ENCODE measurements at places on chromosomes 1 and 21.

DNA sequence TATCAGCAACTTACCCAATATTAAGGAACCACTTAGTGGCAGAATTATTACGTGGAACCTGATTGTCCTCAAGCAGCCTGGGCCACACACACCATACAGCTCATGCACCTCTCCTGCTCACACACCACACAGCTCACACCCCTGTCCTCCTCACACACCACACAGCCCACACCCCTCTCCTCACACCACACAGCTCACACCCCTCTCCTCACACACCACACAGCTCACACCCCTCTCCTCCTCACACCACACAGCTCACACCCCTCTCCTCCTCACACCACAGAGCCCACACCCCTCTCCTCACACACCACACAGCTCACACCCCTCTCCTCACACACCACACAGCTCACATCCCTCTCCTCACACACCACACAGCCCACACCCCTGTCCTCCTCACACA is 36.8 kb upstream of the LAMC2 start:
- no peak for DNase-seq

- no peak for DNase-seq
These were observed 70.7 kb downstream of the PRRX1 start for GRCh38 chr1:170734412-170735175.

GRCh38 chr1:157363660-157364140 is 188.6 kb downstream of the FCRL5 start:
- no peak for DNase-seq

GRCh38 chr1:156421062-156421938 is 52.3 kb downstream of the RHBG start:
- peak; percentile 42 for DNase-seq

DNA sequence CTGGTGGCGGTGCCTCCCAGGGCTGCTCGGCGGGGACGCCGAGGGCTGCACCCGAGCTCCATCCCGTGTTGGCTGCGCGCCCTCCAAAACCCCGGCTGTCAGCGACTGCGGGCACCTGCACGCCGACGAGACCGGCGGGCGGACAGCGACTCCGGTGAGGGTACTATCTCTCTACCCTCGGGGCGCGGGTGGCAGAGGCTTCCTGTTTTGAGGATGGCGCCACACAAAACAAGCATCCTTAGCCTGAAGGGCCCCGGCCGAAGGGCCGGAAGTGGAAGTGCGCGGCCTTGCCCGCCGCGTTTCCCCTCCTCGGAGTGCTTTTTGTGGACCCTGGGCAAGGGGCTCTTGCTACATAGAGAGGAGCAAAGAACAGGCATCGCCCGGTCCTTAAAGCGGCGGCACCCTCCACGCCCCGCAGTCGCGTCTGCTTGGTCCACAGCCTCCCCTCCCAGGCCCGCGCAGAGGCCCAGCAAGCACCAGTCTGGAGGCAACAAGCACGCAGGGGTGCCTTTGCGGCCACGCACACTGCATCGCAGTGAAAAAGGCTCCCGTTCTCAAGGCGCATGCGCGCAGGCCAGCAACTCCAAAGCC is 561 bp upstream of the COQ8A start:
- no peak for DNase-seq

DNA sequence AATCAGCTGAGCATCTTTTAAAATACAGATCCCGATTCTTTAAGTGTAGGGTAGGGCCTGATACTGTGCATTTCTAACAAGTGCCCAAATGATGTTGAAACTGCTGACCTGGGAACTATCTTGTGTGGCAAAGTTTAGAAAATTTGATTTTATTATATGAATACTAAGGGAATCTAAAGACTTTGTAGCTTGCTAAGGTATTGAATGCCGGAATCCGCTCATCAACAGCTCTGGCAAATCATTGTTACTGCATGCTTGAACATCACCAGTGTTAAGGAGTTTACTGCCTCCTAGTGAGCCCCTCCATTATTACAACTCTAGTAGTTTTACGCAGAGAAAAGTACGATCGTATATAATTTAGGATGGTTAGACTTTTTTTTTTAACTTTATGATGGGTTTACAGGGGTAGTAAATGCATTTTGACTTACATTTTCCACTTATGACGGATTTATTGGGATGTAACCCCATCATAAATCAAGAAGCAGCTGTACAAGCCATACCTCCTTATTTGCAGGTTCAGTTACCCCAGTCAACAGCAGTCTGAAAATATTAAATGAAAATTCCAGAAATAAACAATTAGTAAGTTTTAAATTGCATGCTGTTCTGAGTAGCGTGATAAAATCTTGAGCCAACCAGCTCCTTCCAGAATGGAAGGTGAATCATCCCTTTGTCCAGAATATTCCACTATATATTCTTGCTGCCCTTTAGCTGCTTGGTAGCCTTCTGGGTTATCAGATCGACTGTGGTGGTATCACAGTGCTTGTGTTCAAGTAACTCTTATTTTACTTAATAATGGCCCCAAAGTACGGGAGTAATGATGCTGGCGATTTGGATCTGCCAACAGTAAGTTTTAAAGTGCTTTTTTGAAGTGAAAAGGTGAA is 892 bp downstream of the TYW3 start:
- no peak for DNase-seq

- no peak for DNase-seq
These were observed 13.4 kb upstream of the FTCD start for GRCh38 chr21:46168659-46169386.

DNA sequence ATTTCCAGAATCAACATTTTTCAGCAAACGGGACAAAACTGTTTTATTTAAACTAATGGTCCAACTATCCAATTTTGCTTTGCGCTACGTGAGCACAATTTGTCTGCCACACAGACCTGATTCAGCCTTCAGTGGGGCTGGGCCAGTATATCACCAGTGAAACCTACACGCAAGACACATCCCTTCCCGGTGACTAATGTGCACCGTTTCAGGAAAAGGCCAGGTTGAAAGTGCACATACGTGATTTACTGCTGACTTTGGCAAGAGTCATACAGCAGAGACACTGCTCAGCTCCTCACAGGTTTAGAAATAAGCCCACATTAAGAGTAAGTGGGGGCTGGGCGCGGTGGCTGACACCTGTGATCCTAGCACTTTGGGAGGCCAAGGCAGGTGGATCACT is 5.1 kb upstream of the TMEM51 start:
- no peak for DNase-seq

GRCh38 chr1:204152310-204153044 is 633 bp upstream of the ETNK2 start:
- no peak for DNase-seq

GRCh38 chr21:45871616-45872236 is 109.8 kb upstream of the COL6A1 start:
- DNase-seq, result no peak

DNA sequence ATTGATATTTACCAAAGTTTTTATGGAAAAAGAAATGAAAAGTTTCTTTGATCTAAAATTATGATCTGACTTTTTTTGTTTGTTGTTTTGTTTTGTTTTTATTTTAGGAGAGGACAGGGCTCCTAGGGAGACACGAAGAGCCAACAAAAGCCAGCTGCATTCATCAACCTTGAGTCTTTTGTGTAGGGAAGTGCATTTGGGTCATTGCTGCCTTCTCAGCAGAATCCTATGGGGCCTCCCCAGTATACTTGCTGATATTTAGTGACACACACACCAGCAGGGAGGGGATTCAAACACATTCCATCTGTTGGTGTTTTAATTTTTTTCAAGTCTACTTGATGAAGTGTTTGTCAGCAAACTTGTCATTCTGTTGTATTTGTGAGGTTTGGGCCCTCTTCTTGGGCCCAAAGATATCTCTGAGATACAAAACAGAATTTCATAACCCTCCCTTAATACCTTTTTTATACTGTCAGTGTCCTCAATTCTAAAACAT is 203.5 kb downstream of the NTNG1 start:
- DNase-seq, result no peak

DNA sequence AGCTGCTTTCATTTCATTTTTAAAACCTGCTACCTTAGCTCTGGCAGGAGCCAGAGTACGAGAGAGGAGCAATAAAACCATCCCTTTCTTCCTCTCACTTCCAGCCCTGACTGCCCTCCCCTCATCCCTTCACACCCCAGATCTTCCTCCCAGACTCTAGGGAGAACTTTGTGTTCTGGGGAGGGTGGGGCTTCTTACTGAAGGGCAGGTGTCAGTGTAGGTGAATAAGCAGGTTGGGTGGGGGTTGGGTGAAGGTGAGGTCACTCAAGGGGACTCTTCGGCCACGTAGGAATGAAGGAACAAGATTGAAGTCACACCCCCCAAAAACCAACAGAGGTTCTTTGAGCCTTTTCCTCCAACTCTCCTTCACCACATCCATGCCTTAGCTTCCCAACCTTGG is 88.9 kb downstream of the CD58 start:
- DNase-seq, result no peak

- no peak for DNase-seq
These were observed 9.9 kb upstream of the TARS2 start for GRCh38 chr1:150477320-150477719.

DNA sequence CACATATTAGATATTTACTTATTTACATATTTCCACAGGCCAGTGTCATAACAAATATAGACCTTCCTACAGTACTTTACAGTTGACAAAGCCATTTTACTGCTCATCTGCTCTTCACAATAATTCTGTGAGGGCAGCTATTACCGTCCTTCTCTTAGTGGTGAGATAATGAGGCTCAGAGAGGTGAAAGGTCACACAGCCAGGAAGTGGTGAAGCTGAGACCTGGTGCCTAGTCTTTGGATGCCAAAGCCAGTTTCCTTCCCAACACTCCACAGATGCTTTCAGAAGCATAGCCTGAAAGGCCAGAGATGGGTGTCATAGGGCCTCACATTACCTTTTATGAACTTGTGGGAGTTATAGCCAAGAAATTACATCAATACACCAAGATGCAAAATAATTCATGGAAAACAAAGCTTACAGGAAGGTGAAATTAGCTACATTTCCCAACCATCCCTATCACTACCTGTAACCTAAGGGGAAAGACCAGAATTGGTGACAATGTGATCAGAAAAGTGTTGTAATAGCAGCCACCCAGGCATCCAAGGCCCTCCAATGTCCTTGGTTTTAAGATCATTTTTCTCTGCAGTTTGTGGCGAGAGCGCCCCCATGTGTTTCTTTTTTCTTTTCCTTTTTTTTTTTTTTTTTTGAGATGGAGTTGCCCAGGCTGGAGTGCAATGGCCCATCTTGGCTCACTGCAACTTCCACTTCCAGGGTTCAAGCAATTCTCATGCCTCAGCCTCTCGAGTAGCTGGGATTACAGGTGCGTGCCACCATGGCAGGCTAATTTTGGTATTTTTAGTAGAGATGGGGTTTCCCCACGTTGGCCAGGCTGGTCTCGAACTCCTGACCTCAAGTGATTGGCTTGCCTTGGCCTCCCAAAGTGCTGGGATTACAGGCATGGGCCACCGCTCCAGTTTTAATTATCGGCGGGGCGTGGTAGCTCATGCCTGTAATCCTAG is 26.5 kb upstream of the RPL11 start:
- DNase-seq, result no peak

DNA sequence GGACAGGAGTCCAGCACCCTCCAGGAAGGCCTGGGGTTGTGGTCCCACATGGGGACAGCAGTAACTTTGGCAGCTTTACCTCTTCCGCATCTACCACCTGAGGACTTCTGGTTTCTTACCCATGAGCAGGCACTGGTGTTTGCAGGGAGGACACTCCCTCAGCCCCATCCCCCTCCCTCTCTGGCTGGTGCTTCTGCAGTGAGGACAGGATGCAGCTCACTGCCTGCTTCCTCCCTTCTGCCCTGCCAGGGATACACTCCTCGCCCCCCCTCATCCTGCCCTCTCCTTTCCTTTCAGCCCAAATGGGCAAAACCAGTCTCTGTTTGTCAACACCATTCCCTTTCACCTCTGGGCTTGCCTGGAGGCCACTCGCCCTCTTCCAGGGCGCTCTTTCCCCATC is 62.4 kb downstream of the KIRREL1 start:
- DNase-seq, result no peak

Measured in stimulated activated CD8-positive, alpha-beta memory T cell treated with anti-CD3 and anti-CD28 coated beads, Interleukin-15, amount 100 ng/mL, for 4 hours (primary cell).